Activated naive CD8-positive, alpha-beta T cell treated with anti-CD3 and anti-CD28 coated beads, Interleukin-2, amount 10 ng/mL, durations not matched to agents 7 days and 5 days (primary cell): ENCODE measurements at places on chromosomes 16 and 17. TPM values are rescaled to one million over a fixed set of nuclear protein-coding genes. Genes with fewer than 3 reads are reported as not detected.

- DNase-seq, result no peak
These were observed 9.1 kb downstream of the NHERF1 start for GRCh38 chr17:74757502-74757901.

DNA sequence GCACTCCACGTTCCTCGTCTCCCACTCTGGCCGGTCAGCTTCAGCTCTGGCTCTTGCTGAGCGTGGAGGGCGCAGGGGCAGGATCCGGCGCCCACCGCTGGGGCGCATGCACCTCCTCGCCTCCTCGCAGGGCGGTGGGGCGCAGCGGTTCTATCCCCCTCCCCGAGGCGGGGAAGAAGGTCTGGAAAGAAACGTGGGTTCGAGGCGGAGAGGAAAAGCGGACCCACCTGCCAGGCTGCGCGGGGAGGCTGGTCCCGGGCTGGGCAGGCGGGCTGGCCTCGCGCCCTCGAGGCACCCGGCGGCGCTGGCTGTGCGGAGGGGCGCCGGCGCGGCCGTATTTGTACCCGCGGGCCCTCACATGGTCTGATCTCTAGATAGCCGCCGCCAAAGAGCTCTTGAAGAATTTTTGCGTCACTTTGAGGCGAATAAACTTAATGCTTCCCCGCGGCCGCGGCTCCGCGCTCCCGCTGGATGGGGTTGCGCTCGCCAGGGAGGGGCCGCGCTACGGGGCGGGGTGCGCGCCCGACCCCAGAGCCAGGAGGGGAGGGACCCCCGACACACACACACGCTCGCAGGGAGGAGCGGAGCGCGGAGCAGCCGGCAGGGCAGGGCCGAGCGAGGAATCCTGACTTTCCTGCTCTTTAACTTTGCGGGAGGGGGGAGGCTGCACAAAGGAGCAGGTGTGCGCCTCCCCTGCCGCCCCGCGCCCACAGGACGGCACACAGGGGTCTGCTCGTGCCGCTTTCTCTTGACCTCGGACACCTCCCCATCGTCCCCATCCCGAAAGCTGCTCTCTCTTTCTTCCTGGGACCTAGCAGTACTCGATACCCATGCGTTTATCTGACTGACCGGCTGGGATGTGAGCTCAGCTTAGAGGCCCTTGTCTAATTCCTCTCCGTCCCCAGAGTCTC is at the start of gene SLC6A4:
Gene SLC6A4, minus strand, starts transcription at position 312 of the 911 bp plus-strand sequence. CDS start 13,739 bp downstream, outside the sequence.
- no peak for DNase-seq

Gene PRSS21
- total RNA-seq, result 6.9 TPM

DNA sequence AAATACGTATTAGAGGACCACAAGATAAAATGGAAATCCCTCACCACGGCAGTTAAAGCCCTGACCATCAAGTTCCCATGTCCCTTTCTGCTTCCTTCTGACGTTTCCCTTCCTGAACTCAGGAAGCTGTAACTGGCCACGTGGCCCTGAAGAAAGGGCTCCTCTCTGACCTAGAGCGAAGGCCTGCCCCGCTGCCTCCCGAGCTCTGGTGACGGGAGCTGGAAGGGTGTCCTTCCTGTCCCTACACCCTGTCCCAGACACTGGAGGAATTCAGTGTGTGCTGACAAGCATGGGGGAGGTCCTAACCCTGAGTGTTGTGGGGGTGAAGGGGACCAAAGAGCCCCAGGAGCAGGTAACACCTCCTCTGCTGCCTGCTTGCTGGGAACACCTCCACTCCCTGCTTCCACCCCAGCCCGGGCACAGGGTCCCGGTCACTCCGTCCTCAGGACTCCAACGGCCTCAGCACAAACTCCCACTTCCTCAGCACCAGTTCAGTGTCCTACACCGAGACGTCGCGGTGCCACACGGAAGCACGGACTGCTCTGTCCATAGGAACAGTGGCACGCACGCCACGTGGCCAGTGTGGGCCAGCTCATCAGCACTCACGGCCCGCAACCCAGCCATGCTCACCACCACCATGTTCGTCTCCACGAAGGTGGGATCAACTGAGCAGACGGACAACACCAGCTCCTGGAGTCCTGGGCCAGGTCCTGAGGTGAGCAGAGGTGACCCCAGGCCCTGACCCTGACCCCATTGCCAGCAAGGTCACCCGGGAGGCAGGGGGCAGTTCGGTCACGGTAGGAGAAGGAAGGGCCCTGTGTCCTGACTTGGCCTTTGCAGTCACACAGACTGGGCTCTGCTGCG is 16.9 kb downstream of the TMEM235 start:
- no peak for DNase-seq

- no peak for DNase-seq
These were observed 1.8 kb upstream of the MT2A start for GRCh38 chr16:56606476-56607108.

- no peak for DNase-seq
These were observed 91.1 kb downstream of the NLK start for GRCh38 chr17:28133562-28133970.

Gene GNGT2
- 27.9 TPM for total RNA-seq

DNA sequence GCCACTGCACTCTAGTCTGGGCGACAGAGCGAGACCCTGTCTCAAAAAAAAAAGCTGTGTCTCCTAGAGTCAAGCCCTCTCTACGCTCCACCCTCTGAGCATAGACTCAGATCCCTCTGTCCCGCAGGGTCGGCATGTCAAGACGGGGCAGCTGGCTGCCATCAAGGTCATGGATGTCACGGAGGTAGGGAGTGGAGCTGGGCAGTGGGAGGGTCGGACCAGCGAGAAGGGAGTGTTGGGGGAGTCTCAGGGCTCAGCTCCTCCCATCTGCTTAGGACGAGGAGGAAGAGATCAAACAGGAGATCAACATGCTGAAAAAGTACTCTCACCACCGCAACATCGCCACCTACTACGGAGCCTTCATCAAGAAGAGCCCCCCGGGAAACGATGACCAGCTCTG is 18.5 kb upstream of the C17orf107 start:
- no peak for DNase-seq

Gene AOC3
- 0.86 TPM for total RNA-seq

DNA sequence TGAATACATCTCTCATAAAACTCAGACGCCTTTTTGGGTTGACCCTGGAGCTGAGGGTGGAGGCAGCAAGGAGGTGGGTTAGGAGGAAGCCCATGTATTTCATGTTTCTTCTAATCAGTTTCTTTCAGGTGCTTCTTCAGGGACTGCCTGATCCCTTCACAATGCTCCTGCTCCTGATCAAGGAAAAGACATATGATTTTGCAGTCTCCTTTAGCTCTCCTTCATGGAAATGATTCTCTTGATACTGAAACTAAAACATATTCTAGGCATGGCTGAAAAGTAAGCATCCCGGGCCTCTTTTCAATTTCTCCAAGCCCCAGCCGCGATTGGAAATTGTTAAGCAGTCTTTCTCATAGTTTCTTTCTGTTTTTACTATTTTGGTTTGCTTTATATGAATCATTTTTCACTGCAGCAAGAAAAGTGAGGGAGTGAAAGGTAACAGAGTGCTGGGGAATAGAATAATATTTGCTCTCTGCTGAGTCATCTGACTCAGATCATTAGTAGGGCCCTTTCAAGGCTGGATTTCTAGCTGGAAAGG is 730.7 kb downstream of the CDH11 start:
- DNase-seq, result no peak
